ENCODE measurements at places on chromosomes 6 and 20. TPM values are rescaled to one million over a fixed set of nuclear protein-coding genes. Genes with fewer than 3 reads are reported as not detected.

Gene TCP11
- 0.41 TPM for polyA plus RNA-seq

GRCh38 chr6:169530752-169531123, 171.1 kb downstream of the WDR27 start:
- DNase-seq, result no peak

Gene CCN5
- 0.41 TPM for polyA plus RNA-seq

Gene HLA-G
- polyA plus RNA-seq, result 0.37 TPM

GRCh38 chr20:56234110-56234509, 14.4 kb upstream of the MC3R start:
- DNase-seq, result no peak

Gene BPI
- polyA plus RNA-seq, result 1.5 TPM

DNA sequence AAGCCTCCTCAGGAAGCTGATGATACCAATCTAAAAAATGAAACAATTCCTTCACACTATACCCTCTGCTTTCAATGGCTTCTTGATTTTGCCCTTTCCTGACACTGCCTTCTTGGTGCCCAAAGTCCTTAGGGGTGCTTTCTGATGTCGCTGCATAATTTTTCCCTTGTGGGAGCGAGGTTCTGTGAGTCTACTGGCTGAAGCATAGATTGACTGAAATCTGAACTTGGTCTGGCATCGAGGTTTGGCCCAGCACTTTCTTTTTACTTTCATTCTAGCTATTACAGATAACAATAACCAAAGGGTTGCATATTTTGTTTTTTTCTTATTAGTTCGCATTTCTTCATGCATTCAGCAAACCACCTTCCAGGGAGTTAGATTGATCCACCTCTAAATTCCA, 65.8 kb downstream of the E2F3 start:
- DNase-seq, result no peak

Gene RGS17
- polyA plus RNA-seq, result not detected

Gene MGME1
- polyA plus RNA-seq, result 16.7 TPM

GRCh38 chr6:35453236-35453635, 1.1 kb downstream of the FANCE start:
- DNase-seq, result no peak

GRCh38 chr6:99091985-99092384, 144.2 kb upstream of the FBXL4 start:
- no peak for DNase-seq

- DNase-seq, result no peak
Observed at GRCh38 chr6:19408331-19408730, 428.8 kb upstream of the ID4 start.

- DNase-seq, result no peak
Observed at GRCh38 chr20:540391-541201, 3.0 kb downstream of the CSNK2A1 start.

Gene POM121L2
- polyA plus RNA-seq, result not detected

Gene GPR6
- polyA plus RNA-seq, result not detected
